CD8-positive, alpha-beta memory T cell (primary cell): ENCODE measurements at places on chromosomes 2 and 18.

GRCh38 chr18:55685638-55686037 lies 97.6 kb upstream of the TCF4 start:
- DNase-seq = no peak

DNA sequence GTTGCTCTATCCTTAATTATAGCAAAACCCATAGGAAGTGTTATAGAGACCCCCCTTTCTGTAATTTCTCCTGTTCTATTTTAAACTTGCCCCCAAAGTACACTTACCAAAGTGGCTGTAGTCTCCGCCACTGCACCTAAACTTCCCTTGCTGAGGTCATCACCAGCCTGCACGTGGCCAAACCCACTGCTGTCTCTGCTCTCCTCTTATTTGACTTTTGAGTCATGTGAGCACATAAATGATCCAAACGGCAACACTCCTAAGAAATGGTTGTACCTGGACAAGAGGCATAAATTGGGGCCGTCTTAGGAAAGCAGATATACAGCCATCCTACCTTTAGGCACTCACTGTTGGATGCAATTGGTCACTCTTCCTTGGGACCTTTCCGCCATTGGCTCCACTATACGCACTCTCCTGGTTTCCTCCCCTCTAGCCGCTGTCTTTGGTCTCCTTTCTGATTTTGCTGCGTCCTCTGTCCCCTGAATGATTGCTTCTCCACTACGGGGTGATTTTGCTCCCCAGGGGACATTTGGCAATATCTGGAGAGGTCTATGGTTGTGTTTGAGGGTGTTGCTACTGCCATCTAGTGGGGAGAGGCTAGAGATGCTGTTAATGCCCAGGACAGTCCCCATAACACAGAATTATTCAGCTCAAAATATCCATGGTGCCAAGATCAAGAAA lies 19.2 kb upstream of the IL36G start:
- DNase-seq = peak; percentile 30

GRCh38 chr2:8061219-8061618 lies 620.6 kb upstream of the ID2 start:
- DNase-seq = no peak

- DNase-seq = no peak
These were observed 169.1 kb upstream of the KLF7 start for GRCh38 chr2:207334624-207335371.

GRCh38 chr2:75600461-75601011 lies 39.8 kb upstream of the EVA1A start:
- DNase-seq = no peak

DNA sequence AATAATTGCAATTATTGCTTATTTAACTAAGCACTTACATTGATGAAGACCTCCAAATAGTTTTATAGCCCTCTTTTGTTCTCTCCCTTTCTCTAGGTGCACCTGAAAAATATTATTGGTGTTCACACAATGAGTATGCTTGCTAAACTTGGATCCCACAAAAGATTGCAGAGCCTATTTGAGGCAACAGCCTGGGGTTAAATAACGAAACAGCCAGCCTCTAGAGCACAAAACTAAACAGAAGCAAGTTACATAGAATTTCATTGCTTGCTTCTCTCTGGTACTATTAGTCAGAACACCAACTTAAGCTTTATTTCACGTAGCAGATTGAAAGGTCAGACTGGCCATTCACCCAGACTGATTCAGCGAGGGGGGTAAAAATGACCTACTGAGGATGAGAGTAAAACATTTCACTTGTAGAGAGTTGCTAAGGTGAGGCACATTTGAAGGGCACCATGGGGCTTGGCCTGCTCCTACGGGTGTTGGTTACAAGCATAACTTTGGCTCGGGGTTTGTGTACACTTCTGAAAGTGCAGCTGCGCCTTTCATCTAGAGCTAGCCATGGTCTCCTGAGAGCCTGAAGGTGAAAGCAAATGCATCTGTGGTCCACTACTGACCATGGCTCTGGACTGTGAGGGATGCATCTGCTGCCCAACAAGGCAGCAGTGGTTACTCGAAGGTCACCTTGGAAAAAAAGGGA lies 225.1 kb upstream of the LRRTM1 start:
- no peak for DNase-seq

- no peak for DNase-seq
These were observed 416.6 kb upstream of the SMIM21 start for GRCh38 chr18:75844146-75844545.

DNA sequence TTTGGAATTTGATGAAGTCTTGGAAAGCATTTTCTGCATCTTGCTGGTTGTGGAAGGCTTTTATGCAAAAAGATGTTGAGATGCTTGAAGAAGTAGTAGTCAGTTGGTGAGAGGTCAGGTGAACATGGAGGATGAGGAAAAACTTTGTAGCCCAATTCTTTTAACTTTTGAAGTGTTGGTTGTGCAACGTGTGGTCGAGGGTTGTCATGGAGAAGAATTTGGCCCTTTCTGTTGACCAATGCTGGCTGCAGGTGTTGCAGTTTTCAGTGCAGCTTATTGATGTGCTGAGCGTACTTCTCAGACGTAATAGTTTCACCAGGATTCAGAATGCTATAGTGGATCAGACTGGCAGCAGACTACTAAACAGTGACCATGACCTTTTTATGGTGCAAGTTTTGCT lies 508.4 kb upstream of the MAP2 start:
- DNase-seq = no peak

GRCh38 chr2:3870222-3870621 lies 166.8 kb downstream of the DCDC2C start:
- DNase-seq = no peak

GRCh38 chr2:67752969-67753368 lies 309.8 kb downstream of the C1D start:
- no peak for DNase-seq

DNA sequence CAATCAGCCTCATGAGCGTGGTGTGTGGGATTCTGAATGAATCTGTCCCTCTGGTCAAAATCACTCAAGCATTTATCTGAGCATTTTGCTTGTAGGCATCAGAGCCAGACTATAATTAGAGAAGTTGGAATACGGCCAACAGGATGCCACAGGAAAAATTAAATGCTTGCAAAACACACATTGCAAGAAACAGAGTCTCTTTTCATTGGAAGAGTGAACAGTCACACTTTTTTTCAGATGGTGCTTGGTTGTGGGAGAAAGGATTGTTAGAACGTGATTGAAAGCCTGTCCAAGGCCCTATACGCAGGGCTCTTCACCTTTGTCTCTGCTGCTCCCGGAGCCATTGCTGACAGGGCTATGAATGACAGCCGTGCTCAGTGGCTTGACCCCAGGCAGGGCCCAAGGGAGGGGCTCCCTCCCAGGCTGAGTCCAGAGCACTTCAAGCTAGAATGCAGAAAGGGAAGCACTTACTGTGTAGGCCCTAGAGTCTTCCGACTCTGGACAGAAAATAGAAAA lies 59.8 kb downstream of the SNTG2 start:
- no peak for DNase-seq

DNA sequence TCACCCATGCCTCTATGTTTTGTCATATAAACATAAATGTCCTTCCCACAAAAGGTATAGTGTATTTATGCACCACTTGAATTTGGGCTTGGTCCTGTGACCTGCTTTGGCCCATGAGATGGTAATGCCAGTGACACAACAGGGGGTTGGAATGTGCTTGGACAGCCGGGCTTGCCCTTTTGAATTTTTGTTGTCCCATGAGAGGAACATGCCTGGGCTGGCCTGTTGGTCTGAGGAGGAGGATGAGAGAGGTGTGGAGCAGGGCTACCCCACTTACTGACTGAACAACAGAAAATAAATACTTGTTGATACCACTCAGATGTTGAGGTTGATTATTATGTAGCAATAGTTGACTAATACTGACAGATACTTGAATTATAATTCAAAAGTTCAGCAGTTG lies 63.2 kb upstream of the TCF4 start:
- DNase-seq = no peak

- DNase-seq = no peak
These were observed 40.2 kb downstream of the PIKFYVE start for GRCh38 chr2:208306291-208306690.

GRCh38 chr18:7918701-7919100 lies 351.6 kb downstream of the PTPRM start:
- no peak for DNase-seq

- DNase-seq = no peak
These were observed 112.0 kb upstream of the SMAD2 start for GRCh38 chr18:48042431-48042830.

DNA sequence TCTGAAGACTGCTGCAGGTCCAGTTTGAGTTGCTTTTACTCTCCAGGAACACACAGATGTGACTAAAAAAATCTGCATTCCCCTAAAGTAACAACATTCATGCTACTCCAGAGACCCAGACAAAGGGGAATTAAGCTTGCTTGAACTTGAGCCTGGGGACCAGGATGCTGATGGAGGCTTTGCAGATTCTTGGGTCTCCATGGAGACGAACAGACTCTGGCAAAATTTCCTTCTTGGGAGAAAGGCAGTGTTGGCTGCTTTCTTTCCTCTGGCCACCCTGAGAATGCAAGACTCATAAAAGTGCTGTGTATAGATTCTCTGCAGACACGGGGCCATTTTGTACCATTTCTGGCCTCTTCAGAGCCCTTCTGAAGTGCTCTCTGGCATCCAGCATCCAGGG lies 112.0 kb downstream of the ACTR3 start:
- no peak for DNase-seq

- no peak for DNase-seq
These were observed 4.8 kb downstream of the RAB17 start for GRCh38 chr2:237585590-237586221.

GRCh38 chr2:104318001-104318665 lies 535.8 kb upstream of the POU3F3 start:
- no peak for DNase-seq

- DNase-seq = no peak
These were observed 195.5 kb downstream of the BCL11A start for GRCh38 chr2:60357996-60358395.

- no peak for DNase-seq
These were observed 191.2 kb upstream of the TPO start for GRCh38 chr2:1222056-1222455.

GRCh38 chr18:77201506-77201905 lies 48.1 kb upstream of the GALR1 start:
- no peak for DNase-seq

DNA sequence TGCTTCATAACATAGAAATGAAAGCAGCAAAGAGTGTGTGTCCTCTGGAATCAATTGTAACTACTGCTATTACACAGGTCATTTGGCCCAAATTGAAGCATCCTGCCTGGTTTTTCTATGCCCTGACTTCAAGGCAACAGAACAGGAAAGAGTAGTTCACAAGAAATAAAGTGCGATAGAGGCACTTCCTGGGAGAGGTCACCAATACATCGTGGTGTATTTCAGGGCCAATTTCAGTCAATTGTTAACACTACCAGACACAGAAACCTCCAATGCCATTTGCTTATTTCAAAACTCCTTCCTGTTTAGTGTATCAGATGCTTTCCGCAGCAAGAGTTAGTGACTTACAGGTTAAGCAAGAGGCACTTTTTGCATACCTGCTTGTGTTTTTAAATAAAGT lies 292.1 kb downstream of the ETAA1 start:
- no peak for DNase-seq

DNA sequence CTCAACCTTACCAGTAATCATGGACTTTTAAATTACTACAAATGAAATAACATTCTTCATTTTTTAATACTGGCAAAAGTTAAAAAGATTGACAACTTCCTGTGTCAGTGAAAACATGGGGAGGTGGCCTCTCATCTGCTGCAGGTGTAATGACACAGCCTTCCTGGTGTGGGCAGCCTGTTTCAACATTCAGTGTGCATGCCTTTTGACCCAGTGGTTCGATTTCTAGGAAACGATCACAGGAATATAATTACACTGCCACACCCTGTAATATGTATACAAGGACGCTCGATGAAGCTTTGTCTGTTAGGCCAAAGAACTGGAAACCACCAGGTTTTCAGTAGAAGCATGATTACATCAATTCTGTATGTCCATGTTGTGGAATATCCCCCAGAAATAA lies 68.7 kb downstream of the MTHFD2 start:
- DNase-seq = peak; percentile 58

- no peak for DNase-seq
These were observed 464.2 kb downstream of the MEIS1 start for GRCh38 chr2:66899109-66899508.

GRCh38 chr2:237943395-237944094 lies 23.3 kb upstream of the UBE2F start:
- DNase-seq = no peak

DNA sequence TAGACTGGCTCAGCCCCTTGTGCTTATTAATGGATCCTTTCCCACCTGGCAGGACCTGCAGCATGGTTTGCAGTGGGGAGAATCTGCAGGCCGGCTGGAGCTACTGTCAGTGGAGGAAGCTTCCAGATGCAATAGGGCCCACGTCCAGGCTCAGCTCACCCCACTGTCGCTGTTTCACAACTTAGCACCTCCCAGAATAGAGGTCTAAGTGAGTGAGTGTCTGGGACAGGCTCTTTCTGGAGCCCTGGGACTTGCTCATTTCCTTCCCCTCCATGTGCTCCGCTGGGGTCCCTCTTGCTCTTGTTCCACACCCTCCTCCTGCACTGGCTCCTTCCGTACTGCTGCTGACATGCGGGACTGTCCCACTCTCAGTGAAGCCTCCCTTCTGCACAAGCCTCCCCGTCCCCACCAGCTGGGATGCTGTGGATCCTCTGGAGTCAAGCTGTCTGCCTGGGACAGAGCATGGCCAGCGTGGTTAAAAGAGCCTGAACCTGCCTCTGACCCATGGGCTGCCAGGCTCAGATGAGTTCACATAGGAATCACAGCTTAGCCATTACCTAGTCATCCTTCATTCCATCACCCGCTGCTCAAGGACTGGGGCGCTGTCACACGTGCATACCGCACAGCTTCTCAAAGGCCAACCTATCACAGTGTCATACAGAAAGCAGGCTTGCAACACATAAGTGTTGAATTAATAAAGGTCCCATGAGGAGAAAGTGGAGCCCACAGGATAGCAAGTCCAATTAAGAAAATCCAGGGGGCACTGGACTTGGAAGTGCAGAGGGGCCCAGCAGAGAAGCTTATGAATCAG lies 135.9 kb downstream of the ACKR3 start:
- DNase-seq = no peak

DNA sequence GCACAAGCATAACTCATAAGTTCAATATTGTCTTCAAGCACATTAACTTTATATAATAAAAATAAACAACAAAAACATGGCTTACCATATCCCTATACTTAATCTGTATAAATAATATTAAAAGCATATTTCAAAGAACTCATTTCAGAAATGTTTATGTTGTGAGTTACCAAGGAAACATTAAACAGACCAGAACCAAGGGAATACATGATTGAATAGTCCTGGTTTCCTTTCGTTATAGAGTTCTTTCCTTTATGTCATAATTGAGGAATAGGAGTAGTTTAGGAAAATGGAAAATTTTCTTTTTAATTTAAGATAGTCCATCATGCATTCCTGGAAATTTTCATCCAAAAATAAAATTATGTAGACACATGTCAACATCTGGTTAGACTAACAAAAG lies 343.0 kb downstream of the ERBB4 start:
- DNase-seq = no peak

DNA sequence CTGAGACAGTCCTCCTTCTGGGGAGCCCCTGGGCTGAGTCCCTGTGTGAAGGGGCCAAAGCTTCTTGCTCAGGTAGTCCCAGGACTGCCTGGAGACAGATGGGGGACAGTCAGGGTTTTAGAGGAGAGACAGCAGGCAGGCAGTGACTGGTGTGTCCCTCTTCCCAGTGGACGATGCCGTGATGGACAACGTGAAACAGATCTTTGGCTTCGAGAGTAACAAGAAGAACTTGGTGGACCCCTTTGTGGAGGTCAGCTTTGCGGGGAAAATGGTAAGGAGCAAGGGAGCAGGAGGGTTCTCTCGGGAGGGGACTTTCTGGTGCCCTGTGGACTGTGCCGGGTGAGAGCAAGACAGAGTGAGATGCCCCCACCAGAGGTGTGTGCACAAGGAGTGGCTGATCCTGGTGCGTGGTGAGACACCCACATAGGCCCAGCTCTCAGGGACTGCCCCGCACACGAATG lies 74.8 kb downstream of the DYSF start:
- DNase-seq = no peak
